Iris pigment epithelial cell (primary cell): ENCODE measurements at places on chromosomes 2 and 18.

GRCh38 chr2:74103763-74104162 lies 43.9 kb downstream of the BOLA3 start:
- DNase-seq: no peak

DNA sequence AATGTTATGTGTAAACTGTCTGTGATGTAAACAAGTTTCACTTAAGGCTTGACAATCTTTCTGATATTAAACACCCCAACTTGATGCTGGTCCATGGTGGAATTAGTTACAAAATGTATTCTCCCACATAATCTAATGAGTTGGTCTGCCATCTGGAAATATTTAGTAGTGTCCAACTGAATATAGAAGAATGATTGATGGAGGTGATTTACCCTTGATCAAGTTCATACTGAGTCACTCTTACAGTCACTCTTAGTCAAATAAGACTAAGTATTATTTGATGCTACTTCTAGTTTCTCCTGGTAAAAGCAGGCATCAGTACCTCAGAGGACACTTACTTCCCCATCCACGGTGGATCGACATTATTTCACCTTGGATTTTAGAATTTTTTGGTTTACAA lies 198.1 kb downstream of the SATB2 start:
- DNase-seq: no peak

DNA sequence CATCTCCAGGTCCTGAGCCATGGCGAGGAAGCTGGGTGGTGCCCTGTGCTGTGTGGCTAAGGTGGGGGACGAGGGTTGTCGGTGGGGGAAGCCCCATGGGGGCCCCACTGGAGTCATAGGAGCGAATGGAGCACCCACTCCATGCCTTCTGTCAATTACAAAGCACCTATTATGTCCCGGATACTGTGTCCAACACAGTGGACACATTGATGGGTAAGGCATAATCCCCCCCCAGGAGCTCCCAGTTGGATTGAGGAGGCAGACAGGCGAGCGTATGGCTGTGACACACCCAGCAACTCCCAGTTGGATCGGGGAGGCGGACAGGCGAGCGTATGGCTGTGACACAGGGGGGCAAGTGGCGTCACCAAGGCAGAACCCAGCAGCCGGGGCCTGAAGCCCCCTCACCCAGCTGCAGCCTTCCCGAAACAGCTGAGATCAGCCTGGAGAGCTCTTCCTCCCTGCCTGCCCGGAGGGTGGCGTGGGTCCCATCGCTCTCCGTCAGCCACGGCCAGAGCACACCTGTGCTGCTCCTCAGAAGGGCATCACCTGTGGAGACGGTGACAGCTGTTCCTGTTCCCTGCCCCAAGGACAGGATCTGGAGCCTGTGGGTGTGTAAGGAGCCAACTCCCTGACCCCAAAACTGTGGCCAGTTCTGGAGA lies 69.6 kb downstream of the HPCAL1 start:
- no peak for DNase-seq

DNA sequence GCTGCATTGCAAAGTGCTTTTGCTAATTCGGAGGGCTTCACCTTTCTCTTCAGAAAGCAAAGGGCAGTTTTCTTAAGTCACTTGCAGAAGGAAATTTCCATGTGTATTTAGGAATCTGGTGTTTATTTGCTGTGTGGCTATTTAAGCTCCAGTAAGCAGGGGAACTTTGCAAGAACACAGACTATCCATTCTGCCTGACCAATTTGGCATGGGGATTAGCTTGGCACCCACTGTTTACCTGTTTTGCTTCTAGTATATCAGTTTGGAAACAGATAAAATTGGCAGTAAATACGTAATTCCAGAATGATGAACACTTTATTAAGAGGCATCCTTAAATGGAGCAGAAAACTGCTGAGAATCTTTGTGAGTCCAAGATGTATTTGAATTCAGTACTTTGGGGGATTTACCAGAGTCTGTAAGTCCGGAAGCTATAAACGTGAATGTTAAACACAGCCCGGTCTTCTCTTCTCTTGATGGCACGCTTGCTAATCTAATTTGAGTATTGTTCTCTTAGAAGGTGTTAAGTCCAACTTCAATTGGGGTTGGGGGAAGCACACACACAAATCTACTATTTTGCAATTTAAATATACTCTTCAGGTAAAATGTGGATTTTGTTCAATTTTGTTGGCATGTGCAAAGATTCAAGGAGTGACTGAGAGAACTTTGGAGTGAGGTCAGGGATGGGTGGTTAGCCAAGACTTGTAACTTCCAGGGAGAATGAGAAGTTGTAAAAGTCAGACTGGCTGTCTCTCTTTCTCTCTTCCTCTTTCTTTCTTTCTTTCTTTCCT lies 650 bp downstream of the ACKR3 start:
- no peak for DNase-seq

DNA sequence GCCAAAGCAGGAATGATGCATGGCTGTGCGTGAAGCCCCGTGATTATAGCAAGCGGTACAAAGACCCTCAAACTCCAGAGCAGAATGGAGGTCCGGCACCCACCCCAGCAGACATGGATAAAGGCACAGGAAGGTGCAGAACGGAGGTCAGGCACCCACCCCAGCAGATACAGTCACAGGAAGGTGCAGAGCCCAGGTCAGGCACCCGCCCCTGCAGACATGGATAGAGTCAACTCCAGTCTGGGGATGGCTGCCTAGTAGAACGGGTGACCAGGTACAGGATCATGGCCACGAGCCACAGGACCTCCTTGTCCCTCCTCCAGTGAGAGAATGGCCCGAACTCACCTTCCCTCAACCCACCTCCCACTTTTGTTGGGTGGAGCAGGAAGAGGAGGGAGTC lies 318.3 kb upstream of the SALL3 start:
- no peak for DNase-seq

DNA sequence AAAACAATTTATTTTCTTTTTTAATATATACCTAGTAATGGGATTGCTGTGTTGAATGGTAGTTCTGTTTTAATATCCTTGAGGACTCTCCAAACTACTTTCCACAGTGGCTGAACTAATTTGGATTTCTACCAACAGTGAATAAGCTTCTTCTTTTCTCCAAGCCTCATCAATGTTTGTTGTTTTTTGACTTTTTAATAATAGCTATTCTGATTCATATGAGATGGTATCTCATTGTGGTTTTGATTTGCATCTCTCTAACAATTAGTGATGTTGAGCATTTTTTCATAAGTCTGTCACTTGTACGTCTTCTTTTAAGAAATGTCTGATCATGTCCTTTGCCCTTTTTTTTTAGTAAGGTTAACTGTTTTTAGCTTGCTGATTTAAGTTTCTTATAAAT lies 863.3 kb downstream of the CNTNAP5 start:
- DNase-seq: no peak

DNA sequence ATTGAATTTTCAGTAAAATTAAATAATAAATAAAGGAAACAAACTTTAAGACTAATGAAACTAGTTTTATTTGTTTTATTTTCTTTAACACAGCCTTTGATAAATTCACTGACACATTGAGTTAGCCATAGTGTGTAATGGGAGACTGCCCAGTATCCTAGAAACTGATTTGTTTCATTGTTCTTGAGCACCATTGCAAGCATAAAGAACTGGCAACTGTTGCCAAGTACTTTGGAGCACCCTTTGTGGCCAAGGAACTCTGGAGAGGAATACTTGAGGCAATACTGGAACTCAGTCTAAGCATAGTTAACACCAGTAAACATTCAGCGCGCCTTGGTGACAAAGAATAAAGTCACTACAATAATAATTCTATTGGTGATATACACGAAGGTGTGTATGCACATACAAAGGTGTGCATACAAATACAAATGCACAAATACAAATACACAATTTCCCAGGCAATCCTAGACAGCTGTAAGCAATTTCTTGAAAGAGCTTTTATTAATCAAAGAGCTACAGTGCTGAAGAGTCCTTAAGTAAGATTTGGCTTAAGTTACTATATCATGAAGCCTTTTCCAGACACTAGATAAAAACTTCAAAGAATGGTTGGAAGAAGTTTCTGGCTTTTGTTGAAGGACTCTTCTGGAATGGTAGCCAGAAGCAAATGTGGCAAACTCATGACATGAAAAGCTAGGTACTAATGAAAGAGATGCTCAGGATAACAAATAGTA lies 1371.2 kb downstream of the LRP1B start:
- DNase-seq: no peak

DNA sequence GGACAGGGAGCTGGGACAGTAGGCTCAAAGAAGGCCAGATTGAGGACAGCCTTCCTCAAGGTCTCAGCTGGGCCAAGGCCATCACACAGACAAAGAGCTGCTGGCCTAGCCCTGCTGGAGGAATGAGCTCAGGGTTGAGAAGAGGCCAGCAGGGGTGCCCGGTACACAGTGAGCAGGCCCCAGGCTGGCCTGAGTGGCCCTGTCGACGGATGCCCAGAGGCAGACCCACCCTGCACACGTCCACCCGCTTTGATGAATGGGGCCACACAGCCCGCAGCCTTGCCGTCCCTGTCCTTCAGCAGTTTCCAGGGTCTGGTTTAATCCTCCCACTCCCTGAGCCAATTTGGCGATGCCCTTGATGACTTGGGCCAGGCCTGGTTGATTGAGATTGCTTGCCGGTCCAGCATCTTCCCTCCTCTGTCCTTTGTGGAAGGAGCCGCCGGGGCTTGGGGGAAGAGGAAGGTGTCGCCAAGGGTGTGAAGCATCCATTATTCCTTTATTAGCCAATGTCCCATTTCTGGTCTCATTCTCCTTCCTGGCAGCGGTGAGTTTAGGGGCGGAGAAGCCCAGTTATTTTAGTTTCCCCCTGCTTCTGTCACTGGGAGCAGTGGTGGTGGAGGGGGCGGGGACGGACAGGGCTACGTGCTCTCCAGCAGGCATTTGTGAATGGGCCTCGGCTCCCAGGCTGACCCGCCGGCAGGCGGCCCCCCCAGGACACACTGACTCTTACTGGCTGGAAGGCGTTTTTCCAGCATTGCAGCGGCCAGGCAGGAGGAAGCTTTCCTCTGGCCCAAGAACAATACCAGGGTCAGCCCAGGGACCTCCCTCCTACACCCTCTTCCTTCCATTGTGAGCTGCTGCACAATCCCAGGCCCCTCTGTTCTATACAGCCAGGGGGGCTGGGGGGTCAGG lies 141.8 kb downstream of the CTIF start:
- no peak for DNase-seq

- DNase-seq: peak; percentile 93
Measured at GRCh38 chr18:49849331-49850217, 36.2 kb upstream of the ACAA2 start.

DNA sequence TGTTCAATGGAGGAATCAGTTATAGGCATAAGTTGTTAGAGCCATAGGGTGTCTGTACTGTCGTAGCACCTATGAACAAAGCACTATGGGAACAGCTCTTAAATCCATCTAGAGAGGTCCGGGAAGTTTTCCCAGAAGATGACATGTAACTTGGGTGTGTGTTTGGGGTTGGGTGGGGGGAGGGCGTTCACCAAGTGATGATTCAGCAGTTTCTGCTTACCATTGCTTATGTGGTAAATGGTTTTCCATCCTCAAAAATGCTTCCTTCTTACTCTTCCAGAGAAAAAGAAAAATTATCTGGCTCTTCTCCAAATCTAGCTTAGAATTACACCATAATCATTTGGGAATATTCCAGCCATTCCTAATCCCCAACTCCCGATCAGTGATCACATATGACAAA lies 361.1 kb upstream of the ZNF521 start:
- no peak for DNase-seq

GRCh38 chr2:165191096-165191728 lies 12.6 kb downstream of the SCN3A start:
- no peak for DNase-seq

GRCh38 chr2:207902821-207903220 lies 122.5 kb downstream of the PLEKHM3 start:
- DNase-seq: peak; percentile 11

GRCh38 chr18:33372442-33372841 lies 68.1 kb downstream of the CCDC178 start:
- peak; percentile 1 for DNase-seq

DNA sequence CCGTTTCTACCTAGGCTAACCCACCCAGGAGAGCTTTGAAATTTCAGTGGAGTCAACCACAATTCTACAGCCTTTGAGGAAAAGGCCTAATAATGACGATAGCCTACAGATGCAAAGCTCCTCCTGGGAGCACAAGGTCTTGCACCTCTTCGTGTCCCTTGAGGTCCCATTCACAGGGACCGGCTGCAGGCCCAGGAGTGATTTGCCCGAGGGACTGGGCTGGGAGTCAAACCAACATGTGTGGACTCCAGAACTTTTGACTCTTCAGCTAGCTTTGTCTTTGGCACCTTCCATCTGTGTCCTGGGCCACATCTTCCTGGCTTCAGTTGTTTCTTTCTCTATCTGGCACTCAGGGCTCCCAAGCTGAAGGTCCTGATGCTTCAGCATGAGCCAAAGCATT lies 76.5 kb downstream of the SMAD7 start:
- DNase-seq: no peak

GRCh38 chr18:80178935-80179818 lies 68.1 kb downstream of the PARD6G start:
- DNase-seq: no peak

DNA sequence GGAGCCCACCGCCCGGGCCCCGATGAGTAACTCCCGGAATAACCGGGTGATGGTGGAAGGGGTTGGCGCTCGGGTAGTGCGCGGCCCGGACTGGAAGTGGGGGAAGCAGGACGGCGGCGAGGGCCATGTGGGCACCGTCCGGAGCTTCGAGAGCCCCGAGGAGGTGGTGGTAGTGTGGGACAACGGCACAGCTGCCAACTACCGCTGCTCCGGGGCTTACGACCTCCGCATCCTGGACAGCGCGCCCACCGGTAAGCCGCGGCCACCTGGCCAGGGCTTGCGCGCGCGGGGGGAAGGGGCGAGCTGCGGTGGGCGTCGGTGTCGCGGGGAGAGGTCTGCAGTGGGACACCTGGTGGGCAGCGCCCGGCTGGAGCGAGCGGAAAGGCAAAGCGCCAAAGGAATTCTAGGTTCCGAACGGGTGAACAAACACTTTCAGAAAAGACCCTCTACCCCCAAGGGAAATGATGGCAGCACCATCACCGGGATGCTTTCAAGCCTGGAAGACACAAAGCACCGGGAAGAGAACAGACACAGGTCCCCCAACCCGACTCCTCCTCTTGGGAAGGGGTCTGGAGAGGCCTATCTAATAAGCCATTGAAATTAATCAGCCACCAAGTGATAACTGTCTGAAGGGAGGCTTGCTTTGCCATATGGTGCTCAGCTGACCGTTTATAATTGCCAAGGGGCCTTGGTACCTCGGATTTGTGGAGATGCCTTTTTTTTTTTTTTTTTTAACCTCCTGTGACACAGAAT lies 1.1 kb downstream of the MIB1 start:
- peak; percentile 11 for DNase-seq

GRCh38 chr18:55419947-55420664 lies 167.9 kb downstream of the TCF4 start:
- DNase-seq: no peak

DNA sequence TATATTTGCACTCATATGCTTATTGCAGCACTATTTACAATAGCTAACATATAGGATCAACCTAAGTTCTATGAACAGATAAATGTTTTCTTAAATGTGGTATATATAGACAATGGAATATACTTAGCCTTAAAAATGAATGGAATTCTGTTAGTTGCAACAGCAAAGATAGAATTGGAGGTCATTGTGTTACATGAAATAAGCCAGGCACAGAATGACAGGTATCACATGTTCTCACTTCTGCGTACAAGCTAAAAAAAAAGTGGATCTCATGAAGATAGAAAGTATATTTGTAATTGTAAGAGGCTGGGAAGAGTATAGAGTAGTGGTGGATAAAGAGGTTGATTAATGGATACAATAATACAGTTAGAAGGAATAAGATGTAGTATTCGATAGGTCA lies 255.5 kb upstream of the SETBP1 start:
- DNase-seq: no peak

- DNase-seq: no peak
Measured at GRCh38 chr2:37631292-37631691, 40.1 kb downstream of the CDC42EP3 start.
